NCI-H1092 (cell line): ENCODE measurements at places on chromosomes 7 and 10.

- DNase-seq, result no peak
These were observed 52.4 kb downstream of the NPTX2 start for GRCh38 chr7:98669329-98670000.

DNA sequence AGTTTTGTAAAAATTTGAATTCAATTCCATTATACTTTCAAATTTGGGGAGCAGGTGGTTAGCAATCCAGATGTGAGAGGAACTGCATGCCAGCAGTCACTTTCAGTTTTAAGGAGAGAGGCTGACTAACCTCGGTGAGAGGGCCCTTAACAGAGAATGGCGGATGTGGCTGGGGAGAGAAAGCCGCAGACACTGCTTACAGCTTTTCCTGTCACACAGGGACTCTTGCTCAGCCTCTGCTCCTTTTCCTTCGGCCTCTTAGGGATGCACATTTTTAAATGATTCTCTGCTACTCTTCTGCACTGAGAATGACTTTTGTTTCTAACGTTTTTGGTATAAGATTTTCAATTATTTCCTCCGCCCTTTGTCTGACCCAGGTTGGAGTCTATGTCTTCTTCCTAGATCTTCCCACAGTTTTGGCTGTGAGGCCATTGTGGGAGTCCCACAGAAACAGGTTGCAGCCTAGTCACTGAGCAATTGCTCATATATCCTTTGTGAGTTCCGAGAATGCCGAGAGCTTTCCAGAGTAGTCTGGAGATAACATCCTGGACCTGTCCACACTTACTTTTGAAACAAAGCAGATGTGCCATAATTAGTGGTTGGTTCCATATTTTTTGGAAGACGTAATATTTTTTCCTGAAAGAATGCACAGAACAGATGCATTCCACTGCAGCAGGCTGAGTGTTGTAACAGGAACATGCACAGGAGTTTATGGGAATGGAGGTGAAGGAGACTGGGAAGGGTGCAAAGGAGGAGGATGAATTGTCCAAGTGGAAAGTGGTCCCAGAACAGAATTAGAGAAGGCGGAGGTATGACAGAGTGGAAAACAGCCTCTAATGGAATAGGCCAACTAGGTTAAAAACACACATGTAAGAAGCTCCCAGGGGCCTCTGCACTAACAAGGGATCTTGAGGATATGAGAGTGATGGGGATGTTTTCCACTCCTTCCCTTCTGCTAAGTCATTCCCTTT, 168.0 kb upstream of the ZNF32 start:
- DNase-seq, result no peak

DNA sequence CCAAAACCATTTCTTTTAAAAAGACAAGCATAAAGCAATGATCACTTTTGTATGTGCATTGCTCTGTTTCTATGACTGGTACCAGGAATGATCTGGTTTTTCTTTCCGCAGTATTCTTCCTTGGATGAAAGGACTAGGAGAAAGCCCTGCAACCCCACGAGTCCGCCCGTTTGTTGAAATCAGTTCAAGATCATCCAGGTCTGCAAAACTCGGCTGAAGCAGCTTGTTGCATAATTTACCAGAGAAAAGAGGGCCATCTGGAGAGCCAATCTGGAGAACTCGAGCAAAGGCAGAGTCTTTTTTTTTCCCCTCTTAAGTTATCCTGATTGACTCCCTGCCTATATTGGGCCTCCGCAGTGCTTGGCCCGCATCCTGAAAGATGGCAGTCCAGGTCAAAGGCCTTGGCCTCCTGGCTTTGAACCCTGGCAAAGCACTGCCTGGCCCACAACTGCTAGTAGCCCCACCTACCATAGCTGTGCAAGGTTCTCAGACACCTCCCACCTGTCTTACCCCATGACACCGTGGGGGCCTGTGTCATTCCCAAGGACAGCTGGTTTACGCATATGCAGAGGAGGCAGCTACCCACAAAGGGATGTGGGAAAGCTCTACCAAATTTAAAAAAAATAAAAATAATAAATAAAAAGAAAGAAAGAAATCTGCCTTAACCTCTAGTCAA, 572.2 kb downstream of the INHBA start:
- DNase-seq, result no peak

DNA sequence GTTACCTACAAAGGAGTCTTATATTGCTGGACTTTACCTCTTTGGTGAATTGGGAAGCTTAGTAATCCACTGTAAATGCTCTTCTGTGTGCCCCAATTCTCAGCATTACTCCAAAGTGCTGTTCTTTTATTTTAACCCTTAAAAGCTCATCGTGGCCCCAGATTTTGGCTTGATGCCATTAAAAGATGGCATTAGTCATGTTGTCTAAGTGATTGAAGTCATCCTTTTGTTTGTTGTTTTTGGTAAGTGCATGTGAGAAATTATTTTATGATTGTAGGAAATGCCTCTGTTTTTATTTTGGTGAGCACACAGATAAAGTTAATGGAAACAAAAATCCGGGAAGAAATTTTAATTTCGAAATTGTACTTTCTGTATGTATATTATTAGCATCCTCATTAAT, 82.5 kb upstream of the GATA3 start:
- no peak for DNase-seq

DNA sequence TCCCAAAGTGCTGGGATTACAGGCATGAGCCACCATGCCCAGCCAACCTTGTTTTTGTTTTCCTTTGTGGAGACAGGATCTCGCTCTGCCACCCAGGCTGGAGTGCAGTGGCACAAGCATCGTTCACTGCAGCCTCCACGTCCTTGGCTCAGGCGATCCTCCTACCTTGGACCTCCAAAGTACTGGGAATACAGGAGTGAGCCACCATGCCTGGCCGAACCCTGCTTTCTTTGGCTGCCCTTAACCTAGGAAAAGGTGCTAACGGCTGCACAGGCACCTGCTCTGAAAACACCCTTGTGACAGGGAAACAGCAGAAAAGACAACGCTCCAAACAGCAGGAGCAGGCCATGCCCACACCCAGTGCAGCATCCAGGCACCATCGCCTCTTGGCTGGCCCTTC, 71.9 kb downstream of the OAT start:
- no peak for DNase-seq

DNA sequence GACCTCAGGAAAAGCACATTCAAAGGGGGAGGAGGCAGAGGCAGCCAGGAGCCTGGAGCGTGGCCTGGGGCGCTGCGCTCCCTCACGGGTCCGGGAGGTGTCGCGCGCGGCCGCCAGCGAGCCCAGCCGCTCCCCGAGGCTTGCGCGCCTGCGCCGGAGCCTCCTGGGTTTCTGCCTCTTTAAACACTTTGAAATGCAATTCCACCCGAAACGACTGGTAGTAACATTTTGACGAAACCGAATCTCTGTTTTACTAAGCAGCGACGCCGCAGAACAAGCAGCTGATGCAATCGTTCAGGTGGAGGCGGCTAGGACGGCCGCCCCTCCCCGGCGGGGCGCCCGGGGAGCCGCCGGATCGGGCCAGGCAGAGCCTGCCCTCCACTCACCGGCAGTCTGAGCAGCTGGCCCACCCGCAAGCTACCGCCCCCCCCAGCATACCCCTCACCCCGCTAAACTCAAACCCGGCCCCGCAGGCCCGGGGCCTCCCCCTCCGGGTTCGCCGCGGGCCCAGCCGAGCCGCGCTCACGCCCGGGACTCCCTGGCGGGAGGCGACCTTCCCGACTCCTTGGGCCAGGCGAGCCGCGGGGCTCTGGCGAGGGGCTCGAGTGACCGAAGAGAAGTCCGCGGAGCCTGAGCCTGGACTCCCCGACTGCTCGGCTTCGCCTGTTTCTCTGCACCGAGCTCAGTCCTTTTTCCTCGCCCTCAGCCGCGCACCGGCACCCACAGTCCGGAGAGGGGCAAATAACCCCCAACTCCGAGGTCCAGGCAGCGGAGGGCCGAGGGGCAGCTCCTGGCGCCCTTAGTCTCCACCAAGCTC, 3.2 kb downstream of the MKX start:
- peak; percentile 39 for DNase-seq

DNA sequence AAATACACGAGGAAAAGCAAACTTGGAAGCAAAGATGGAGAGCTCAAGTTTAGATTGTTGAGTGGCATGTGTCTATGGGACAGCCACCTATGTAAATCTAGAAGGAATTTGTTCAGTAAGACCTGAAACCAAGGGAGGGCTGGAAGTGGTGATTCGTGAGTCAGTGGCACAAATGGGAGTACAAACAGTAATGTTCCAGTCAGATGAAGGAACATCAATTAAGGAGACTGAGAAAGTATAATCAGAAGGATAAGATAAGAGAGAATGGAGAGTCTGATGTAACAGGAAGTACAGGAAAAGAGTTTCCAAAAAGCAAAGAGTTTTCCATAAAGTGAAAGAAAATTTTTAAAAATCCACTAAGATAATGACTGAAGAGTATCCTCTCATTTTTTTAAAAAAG, 544.2 kb downstream of the KIF20B start:
- DNase-seq, result no peak

DNA sequence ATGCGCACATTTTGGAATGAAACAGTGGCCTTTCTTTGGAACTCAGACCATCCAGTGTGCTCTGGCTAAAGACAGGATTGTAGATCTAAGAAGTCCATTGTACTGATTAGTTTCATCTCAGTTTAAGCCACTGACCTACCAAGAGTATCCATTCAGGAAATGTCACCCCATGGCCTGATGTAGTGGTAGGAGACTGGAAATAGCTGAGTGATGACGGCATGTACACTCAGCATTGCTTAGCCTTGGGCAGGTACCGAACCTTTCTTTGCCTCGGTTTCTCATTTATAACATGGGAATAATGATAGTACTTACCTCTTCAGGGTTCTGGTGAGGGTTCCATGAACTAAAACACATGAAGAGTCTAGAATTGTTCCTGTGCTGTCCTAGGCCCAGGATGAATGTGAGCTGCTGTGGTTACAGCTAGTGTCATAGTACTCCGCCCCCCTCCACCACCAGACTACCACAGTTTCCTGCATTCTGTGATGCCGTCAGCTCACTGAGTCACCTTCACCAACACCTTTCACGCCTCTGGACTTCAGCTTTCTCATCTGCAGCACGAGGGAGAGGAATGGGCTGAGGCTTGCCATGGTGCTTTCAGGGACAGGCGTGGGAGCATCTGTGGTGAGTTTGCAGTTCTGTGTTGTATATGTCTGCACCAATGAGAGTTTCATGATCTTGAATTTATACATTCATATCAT, 484.0 kb upstream of the GALNT17 start:
- no peak for DNase-seq

DNA sequence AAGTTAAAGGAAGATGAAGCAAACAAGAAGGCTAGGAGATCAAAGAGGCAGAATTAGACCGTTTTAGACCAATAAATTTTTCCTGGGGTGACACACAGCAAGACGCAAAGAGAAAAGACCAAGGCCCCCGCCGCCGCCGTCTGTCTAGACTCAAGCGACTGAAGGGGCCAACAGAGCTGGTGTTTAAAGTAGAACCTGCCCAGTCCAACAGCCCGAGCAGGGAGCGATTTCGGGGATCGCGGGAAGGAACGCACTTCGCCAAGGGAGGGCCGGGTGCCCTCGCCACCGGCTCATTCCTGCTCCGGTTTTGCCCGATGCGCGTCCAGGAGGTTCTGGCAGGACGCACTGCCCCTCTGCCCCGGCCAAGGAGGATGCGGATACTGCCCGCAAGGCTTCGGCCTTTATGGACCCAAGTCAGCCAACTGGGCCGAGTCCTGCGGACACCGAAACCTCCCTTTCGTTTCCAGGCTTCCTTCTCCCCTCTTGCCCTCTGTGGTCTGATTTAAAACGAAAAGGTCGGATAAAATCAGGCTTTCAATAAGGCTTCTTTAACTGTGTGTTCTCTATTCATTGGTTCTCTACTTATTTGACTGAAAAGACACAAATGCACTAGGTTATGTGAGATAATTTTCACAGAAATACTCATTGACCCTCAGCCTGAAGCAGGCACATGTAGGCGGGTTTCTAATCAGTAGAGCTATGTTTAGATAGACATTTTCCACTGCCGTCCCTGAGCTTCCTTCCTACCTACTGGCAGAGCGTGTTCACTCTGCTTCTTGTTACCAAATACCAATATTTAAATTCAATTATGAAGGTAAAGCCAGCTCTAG, 2.2 kb upstream of the HOXA7 start:
- DNase-seq, result no peak

GRCh38 chr10:37671802-37672201, 185.6 kb downstream of the ZNF248 start:
- no peak for DNase-seq

GRCh38 chr7:28629216-28629842, 217.0 kb downstream of the CREB5 start:
- DNase-seq, result no peak

- DNase-seq, result no peak
These were observed 152.9 kb downstream of the NRF1 start for GRCh38 chr7:129764247-129765084.

DNA sequence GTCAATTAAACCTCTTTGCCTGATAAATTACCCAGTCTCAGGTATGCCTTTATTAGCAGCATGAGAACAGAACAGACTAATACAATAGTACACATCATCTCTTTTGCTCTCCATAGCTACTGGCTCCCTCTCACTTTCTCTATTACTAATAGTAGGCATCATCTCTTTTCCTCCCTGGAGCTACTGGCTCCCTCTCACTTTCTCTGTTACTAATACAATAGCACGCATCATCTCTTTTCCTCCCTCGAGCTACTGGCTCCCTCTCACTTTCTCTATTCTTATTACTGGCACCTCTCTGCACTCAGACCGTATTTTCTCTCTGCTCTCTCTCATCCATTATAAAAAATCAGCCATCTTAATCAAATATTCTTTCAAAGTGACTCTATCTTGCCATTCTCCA, 37.1 kb downstream of the SLC25A13 start:
- no peak for DNase-seq

GRCh38 chr10:131960631-131961046, 21.1 kb downstream of the BNIP3 start:
- no peak for DNase-seq

DNA sequence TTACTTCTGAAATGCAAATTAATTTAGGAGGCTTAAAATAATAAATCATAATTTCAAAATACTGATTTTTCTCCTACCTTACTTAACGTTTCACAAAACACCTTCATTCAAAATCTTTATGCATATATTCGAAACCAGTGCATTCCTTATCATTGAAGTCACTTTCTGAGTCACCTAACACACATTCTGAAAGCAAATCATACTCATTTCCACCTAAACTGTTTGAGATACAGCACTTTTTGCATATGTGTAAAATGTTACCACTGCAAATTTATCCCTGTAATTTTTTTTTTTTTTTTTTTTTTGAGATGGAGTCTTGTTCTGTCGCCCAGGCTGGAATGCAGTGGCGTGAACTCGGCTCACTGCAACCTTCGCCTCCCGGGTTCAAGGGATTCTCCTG, 15.7 kb downstream of the PPP3CB start:
- no peak for DNase-seq

DNA sequence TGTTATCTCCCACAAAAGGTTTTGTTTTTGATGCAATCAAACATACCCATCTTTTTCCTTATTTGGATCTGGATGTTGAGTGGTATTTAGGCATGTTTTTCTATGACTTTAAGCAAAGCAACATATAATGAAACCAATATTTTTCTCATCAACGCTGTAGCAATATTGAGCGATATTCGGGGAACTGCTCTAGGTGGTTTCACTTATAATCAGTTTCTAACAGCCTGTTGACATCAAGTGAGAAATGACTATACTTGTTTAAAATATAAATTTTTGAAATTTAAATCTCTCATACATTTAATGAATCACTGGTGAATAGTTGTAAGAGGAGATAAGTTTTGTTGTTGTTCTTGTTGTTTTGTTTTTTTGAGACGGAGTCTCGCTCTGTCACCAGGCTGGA, 52.8 kb upstream of the CCAR1 start:
- no peak for DNase-seq

- DNase-seq, result no peak
These were observed 276.6 kb upstream of the TCERG1L start for GRCh38 chr10:131587976-131588680.
